Left ventricle myocardium inferior (tissue), 1 donor: ENCODE measurements at places on chromosomes 7 and 10. TPM values are rescaled to one million over a fixed set of nuclear protein-coding genes. Genes with fewer than 3 reads are reported as not detected.
A peak's percentile ranks its signal among the peaks of the same experiment; 100 is the strongest.

GRCh38 chr10:78891741-78892140 is 177.0 kb upstream of the ZMIZ1 start:
- no peak for DNase-seq

- DNase-seq: peak; percentile 33
Observed at GRCh38 chr7:128031901-128032604, 816 bp upstream of the LRRC4 start.

DNA sequence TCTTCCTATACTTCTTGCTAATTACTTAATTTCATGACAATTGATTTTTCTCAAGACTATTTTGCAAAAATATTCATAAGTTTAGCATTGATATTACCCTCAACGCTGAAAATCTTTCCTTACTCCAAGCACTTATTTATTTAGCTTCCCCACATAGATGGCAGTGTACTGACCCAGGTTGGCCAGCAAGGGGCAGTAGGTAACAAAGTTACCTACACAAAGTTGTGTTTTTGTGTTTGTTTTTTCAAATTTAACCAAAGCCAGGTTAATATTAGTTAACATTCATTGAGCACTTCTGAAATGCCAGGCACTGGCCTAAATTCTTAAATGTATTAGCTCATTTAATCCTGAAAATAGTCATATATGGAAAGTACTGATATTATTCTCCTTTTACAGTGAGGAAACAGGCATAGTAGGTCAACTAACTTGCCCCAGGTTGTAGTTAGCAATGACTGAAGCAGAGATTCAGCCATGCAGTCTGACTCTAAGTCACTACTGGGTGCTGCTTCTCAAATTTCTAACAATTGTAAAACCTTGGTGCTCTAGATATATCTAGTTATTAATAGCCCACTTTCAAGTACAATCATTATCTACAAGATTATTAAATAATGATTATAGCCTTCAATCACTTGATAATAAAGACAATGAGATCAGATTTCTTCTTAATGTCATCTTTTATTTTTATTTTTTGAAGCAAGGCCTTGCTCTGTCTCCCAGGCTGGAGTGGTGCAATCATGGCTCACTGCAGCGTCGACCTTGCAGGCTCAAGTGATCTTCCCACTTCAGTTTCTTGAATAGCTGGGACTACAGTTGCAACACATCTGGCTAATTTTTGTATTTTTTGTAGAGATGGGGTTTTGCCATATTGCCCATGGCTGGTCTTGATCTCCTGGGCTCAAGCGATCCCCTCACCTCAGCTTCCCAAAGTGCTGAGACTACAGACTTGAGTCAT is 5.8 kb upstream of the GGCT start:
- no peak for DNase-seq

OR2A42 gene
- not detected for total RNA-seq

NFKB2 gene
- total RNA-seq: 11.0 TPM
